ENCODE measurements at places on chromosomes 5 and 9.

DNA sequence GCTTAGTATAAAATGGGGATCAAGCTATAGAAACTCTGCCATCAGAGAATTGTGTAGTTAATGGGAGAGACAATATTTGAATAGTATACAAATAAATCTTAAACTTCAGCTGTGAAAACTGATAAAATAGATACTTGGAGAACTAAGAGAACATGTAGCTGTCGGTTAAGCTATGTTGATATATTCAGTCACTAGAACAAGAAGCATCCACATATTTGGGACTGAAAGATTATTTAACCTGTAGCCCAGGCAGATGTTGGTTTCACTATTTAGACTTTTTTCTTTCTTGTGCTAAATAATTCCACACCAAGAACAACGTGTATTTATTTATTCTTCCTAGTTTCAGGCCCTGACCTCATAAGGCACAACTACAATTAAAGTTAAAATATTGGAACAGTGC lies 521.0 kb upstream of the CCNG1 start:
- no peak for DNase-seq

- DNase-seq, result peak; percentile 24
These were observed 162.2 kb downstream of the SREK1 start for GRCh38 chr5:66306105-66306843.

DNA sequence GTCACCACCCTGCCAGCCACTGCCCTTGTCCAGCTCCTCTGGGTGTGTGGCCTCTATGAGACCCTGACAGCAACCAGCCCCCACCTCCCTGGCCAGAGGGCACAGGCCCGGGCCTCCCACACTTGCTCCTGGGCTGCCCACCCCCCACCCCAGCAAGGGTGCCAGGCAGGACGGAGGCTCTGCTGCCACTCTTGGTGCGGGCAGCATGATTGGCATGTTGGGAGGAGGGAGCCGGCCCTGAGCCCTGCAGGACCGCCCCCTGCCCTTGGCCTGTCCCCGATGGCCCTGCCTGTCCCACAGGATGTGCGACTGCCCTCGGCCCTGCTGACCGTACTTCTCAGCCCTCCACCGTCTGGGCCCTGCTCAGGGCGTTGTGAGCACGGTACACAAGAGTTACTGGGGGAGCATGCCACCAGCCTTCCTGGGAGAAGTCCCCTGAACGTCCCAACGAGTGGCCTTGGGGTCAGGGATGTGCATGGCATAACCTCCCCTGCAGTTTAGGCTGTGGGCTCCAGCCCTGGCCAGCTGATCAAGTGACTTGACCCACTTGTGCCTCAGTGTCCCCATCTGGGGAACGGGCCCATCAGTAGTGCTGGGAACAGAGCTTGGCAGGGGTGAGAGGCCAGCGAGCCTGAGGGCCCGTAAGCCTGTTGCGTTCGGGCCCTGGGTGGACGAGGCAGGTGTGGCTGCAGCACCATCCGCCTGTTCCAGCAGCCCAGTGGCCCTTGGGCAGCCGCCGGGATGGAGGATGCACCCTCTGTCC lies 16.0 kb downstream of the GPSM1 start:
- no peak for DNase-seq

GRCh38 chr5:81726297-81726696 lies 24.6 kb downstream of the SSBP2 start:
- DNase-seq, result no peak

GRCh38 chr5:82176115-82176814 lies 101.9 kb downstream of the RPS23 start:
- DNase-seq, result no peak

GRCh38 chr9:87109851-87110250 lies 162.5 kb upstream of the GAS1 start:
- no peak for DNase-seq

DNA sequence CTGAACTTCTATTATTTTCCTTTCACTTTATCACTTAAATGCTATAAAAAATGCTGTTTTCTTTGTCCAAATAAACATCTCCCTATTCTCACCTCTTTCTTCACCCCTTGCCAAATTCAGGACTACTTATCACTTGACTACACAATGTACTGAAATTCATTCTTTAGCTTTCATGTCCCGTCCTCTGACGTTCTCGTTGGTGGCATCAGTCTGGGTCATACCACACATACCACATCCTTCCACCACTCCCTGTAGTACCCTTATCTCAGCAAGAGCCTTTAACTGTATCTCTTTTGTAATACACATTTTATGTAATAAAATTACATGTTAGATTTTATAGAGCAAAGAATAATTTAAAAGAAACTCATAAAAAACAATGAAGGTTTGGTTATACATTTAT lies 231.1 kb upstream of the PAPPA start:
- no peak for DNase-seq

- no peak for DNase-seq
These were observed 11.0 kb upstream of the FAM120AOS start for GRCh38 chr9:93464395-93464794.

DNA sequence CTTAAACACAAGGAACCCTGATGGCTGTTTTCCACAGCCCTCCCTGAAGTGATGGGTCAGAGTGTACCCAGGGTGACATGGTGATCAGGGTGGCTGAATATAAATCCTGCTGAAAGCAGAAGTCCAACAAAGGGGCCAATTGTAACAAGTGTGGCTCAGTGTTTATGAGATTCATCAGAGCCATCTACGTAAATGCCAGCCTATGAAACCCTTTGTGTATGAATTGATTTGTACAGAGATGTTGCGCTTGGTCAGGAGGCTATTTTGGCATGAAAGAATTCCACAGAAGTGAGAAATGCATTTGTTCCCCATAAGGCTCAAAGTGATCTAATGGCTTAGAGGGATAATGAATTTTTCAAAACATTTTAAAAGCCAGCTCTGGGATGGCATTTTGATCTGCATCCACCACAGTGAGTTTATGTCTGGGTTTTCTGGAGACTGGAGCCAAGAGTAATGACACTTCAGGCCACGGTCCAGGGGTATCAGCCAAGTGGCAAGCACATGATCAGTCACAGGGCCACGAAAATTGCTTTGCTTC lies 12.4 kb downstream of the PRUNE2 start:
- no peak for DNase-seq

DNA sequence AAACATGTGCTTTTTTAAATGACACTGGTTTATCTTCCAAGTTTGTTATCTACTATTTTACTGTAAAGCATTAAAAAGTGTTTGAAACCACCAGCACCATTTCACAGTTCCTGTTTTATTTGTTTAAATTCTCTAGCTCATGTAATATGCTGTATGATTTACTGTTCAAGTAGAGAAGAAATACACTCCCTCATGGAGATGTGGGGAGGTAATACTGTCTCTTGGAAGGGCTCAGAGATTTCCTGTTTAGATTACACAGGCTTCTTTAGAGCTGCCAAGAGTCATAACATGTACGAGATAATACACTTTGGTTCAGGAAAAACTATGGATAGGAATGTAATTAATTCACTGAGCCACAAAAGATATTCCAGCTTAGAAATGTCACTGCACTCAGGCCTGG lies 135.0 kb upstream of the CCDC152 start:
- no peak for DNase-seq

- DNase-seq, result no peak
These were observed 682.3 kb upstream of the ST8SIA4 start for GRCh38 chr5:101585366-101585765.

GRCh38 chr5:66312266-66312665 lies 168.2 kb downstream of the SREK1 start:
- DNase-seq, result no peak

DNA sequence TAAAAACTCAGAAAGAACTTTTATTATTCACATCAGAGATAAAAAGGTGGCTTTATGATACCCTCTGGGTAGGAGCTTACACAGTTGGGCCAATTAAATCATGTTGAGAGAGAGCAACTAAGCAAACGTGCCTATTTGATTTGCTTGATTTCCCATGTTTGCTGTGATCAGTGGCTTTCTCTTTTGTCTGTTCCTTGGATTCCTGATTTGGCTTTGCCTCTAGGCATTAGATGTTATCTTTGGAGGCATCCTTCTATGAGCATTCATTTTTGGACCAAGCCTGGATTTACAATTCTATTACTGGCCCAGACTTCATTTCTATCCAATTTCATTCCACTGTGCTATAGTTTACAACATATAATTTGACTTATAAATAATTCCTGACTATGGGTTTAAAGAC lies 35.9 kb downstream of the VCAN start:
- DNase-seq, result no peak

DNA sequence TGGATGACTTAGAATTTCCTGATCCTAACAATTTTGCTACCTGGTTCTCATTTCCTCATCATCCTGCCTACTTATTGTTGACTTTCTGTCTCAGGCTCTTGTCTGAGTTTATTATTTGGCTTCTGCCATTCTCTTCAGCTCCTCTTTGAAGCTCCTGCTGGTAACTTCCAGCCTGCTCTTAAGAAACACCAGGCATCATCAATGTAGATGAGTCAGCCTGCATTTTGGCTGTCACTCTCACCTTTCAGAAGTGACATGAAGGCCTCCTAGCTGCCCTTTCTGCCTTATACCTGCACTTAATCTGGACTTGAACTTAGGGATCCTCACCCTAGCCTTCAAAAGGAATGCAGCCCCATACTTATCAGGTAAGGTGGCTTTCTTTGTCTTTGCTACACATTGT lies 551.8 kb upstream of the ZNF608 start:
- no peak for DNase-seq

DNA sequence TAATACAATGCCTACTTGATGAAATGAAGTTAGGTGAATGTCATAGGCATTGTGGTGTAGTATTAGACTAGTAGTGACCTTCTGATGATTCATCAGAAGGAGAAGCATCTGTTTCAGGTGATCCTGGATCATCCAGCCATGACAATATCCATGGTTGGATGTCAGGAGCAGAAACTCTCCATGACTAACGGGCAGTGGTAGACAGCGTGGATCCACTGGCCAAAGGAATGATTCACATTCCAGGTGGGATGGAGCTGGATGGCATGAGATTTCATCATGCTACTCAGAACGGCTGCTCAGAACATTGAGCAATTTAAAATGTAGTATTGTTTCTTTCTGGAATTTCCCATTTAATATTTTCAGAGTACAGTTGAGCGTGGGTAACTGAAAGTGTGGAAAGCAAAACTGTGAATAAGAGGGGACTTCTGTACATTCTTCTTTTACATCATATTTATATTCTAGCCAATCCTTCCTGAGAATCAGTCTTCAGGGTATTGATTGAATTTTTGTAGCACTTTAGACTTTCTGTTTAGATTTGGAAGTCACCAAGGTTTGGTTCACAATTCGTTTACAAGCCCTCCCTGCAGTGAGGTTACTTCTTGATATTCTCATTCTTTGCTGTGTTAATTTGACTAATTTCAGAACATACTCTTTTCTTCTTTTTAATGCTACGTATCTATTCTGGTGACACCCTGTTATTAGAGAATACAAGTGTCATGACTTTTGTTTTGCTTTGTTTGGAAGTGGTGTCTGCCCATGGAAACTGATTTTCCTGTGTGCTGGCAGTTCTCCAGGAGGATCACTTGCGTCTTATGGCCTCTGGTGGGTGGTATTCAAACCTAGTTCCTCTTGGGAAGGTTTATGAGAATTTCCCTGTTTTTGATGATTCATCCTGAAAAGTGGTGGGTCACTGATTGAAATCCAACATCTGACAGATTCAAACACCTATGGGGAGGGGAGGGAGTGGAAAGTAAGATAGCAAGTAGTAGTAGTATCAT lies 12.2 kb upstream of the CLINT1 start:
- peak; percentile 74 for DNase-seq

DNA sequence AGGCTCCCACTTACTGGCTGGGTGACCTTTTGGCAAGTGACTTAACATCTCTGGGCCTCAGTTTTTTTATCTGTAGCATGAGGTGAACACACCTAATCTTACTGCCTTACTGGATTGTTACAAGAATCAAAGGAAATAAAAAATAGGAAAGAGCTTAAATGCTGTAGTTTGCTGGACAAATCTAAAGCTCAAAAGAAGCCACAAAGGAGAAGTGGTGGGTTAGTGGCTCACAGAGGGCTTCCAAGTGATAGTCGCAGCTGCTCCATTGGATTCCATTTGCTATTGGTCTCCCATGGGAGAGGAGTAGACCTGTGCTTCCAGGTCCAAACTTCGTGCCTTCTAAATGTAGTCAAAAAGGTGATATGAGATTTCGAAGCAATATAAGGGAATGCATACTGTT lies 123.6 kb downstream of the SEMA6A start:
- no peak for DNase-seq

DNA sequence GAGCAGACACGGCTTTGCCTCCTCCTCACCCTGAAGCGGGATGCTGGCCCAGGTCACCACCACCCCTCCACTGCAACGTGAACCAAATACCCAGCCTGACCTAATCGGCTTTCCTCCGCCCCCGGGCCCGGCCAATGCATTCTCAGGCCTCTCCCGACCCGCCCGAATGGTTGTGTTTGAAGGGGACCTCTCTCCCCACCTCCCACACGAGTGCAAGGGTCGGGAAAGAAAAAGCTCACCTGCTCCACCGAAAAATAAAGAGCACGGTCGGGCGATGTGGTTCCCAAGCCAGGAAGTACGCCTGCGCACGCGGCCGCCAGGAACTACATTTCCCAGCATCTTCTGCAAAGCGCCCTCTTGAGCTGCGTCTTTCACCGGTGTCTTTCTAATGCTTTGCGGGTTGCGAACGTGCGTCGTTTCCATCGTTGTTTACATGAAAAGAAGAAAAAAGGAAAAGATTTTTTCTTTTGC lies at the start of gene ZNF883:
TSS of gene ZNF883 (minus strand) at position 282 of the 471 bp plus-strand sequence.
- DNase-seq, result no peak

GRCh38 chr9:114243240-114243639 lies 79.7 kb upstream of the ORM1 start:
- DNase-seq, result no peak

GRCh38 chr9:128903871-128904620 lies 16.7 kb upstream of the PHYHD1 start:
- no peak for DNase-seq

GRCh38 chr5:131942016-131942415 lies 3.4 kb downstream of the MEIKIN start:
- no peak for DNase-seq

DNA sequence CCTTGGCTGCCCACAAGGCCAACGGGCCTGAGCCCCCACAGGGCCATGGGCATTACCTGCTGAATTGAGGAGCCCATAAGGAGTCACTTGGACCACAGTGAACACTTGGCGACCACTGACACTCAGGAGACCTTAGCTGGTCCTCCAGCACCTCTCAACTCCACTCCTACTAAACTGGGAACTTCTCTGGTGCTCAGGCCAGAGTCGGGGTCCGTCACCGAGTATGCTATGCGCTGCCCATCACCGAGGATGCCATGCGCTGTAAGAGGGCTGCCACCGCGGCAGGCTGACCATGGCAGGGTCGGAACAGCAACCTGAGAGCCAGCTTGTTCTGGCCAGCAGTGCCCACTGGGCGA lies 600 bp upstream of the SQSTM1 start:
- no peak for DNase-seq

- no peak for DNase-seq
These were observed 40.5 kb upstream of the RPL26L1 start for GRCh38 chr5:172918421-172919371.

DNA sequence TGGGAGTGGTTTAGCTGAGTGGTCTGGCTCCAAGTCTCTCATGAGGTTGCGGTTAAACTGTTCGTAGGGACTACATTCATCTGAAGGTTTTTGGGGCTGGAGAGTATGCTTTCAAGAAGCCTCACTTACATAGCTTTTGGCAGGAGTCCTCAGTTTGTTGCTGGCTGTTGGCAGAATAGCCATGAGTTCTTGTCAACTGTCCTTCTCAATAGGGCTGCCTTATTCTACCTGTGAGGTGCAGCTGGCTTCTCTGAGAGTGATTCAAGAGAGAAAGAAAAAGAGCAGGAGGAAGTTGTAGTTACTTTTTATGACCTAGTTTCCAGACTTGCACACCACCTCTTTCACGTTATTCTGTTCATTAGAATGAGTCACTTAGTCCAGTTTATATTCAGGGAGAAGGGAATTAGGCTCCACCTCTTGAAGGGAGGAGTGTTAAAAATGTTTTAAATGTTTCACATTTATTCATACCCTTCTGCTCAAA lies 33.2 kb downstream of the YTHDC2 start:
- peak; percentile 68 for DNase-seq
